NCI-H1417 treated with DMSO at 0.1 percent for 48 hours (cell line): ENCODE measurements at places on chromosomes 6 and 20.

DNA sequence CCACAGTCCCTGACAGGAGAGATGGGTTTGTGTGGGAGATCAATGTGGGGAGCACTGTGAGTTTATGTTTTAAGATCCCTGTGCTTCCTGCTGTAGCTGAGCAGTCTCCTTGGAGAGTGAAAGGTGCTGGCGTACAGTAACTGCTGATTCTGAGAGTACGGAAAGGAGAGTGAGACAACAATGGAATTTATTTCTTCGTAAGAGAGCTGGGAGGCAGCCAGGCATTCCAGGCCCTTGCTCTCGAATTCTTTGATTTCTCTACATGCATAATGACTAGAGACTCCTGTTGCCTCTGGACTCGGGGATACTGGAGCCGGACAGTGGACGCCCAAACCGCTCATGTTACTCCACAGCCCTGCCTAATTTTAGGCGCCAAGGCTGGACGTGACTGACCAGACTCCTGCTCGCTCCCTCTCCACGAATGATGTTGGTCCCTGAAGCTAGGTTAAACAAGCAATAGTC lies 131.0 kb upstream of the PHACTR1 start:
- no peak for DNase-seq

DNA sequence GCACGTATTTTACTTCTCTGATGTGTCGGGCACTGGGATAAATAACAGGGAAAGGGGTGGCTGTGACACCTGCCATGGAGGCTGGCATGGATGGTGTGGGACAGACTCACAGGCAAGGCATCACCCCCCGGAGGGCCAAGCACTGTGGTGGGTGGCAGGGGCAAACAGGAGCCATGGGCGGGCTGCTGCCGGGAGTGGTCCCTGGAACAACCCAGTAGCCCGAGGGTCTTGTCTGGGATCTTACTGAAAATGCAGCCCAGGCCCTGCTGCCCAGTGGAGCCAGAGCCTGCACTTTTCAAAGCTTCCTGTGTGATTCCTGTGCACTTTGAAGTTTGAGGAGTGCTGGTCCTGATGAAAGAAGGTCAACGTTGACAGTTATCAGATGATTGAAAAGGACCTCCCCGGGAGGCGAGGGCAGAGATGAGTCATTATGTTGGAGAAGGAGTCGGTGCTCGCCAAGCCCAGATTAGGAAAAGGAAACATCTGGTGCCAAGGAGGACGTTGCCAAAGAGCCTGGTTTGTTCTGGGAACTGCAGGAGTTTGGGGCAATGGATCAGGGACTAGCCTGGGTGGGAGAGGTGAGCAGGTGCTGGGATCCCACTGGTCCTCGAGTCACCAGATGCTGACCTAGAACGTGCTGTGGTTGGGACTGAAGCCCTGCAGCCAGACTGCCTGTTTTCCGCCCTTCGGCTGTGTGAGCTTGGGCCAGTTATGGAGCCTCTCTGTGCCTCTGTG lies 130.0 kb upstream of the GGTLC1 start:
- no peak for DNase-seq

GRCh38 chr20:63807654-63808053 lies 23.4 kb downstream of the ZBTB46 start:
- no peak for DNase-seq

DNA sequence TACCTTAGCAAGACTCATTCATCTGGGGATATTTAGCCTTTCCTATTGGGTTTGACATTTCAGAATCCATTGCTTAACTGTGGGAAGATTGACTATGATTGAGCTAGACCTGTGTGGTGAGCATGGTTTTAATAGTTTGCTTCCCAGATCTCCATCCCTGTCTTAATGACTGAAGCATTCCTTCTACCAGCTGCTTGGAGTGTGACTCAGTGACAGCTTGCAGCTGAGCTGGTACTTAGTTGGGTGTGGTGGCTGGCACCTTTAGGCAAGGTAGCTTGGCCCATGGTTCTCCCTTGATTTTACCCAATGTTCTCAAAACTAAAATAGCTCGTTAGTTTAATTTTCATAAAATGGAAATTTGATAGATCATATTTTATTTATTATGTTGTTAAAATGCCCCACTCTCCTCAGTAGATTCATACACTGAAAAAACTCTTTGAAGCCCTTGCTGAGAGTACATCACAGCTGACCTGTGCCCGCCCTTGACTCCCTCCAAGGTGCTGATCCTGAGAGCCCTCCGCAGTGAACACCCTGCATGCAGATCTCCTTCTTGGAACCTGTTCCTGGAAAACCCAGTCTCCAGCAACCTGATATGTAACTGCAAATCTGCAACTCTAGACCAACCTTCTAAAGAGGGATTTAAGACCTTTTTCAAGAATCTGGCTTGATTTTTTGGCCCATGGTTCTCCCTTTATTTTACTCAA lies 19.1 kb downstream of the DOK5 start:
- no peak for DNase-seq

DNA sequence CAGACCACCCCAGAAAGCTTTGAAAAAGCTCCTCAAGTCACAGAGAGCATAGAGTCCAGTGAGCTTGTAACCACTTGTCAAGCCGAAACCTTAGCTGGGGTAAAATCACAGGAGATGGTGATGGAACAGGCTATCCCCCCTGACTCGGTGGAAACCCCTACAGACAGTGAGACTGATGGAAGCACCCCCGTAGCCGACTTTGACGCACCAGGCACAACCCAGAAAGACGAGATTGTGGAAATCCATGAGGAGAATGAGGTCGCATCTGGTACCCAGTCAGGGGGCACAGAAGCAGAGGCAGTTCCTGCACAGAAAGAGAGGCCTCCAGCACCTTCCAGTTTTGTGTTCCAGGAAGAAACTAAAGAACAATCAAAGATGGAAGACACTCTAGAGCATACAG lies 39.6 kb downstream of the ZBTB2 start:
- DNase-seq, result no peak

DNA sequence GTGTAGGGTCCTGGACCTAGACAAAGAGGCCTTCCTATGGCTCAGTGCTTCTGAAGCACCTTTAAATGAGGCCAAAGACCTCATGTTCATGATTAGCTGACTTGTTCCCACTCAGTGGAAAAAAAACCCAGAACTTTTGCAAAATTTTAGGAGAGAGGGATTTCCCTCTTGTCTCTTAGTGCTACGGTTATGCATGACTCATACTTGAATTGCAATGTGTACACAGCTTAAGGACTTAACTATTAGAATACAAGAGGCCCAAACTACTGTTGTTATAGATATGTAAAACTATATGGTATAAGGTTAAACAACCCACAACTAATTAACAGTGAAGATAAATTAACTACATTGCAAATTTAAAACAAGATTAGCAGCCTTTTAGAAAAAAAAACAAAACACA lies 32.3 kb upstream of the HLA-A start:
- no peak for DNase-seq

DNA sequence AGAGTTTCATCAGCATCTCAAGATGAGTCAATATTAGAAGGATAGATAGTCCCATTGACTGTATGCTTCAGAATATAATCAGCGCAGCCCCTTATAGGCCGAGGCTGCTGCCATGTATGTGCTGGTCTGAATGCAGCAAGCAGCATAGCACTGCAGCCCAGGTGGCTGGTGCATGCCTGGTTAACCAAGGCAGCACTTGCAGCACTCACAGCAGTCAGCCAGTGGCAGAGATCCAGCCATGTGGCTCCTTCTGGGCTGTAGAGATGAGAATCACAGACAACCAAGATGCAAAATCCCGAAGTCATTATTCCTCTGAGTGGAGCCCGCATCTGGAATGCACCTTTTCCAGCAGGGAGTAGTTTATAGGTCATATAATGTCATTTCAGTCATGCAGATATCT lies 251.9 kb downstream of the UST start:
- no peak for DNase-seq

- no peak for DNase-seq
Observed at GRCh38 chr20:6388671-6389197, 265.9 kb upstream of the FERMT1 start.

GRCh38 chr20:33789109-33789857 lies 21.9 kb upstream of the CHMP4B start:
- no peak for DNase-seq

GRCh38 chr20:46388937-46389336 lies 17.5 kb downstream of the ELMO2 start:
- no peak for DNase-seq

DNA sequence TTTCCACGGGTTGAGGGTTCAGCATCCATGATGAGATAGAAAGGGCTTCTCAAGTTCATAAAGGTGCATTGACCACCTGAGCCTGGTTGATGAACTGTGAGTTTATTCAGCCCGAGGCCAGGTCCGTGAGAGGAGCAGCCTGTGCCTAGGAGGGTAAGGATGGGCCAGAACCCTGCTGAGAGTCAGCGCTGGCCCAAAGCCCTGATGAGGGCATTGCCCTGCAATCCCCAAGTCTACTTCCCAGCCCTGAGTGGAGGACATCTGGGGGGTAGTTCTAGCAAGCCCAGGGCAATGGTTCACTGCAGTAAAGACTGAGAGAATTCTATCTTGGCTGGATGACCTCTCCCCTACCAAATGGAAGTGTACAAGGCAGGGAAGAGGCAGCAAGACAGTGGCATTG lies 123.3 kb upstream of the NXT1 start:
- DNase-seq, result no peak

GRCh38 chr6:99882128-99882702 lies 111.8 kb downstream of the MCHR2 start:
- DNase-seq, result no peak

DNA sequence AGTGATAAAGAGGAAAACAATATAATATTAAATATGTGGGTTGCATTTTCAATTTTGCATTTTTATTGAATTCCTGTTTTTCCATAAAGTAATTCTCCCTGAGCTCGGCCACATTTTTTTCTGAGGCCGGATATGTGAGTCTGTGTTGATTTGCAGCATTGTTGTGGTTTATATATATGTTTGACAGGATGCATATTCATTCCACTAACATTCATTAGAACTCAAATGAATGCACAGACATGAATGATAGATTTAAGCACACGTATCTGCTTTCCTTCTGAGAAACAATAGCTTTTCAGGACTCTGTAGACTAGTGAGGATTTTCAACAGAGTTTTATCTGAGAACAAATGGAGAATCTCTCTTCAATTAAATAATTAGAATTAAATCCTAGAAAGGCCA lies 10.6 kb upstream of the EXOC2 start:
- no peak for DNase-seq

DNA sequence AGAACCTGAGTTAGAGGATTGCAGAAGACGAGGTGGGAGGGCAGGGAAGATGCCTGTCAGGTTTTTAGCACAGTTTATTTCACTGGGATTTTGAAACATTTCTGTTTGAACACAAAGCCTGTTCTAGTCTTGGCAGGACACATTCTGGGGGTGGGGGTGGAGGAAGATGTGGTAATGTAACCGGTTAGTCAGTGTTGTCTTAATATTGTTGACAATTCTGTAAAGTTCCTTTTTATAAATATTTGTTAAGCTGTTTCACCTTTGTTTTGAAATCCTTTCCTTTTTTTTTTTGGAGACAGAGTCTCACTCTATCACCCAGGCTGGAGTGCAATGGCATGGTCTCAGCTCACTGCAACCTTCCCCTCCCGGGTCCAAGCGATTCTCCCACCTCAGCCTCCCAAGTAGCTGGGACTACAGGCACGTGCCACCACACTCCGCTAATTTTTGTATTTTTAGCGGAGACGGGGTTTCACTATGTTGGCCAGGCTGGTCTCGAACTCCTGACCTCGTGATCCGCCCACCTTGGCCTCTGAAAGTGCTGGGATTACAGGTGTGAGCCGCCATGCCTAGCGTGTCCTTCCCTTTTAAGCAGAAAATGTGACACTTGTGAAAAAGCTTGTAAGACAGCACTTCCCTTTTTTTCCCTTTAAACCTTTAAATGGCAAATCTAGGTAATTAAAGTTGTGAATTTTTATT lies 20.2 kb downstream of the SLC9A8 start:
- DNase-seq, result no peak

DNA sequence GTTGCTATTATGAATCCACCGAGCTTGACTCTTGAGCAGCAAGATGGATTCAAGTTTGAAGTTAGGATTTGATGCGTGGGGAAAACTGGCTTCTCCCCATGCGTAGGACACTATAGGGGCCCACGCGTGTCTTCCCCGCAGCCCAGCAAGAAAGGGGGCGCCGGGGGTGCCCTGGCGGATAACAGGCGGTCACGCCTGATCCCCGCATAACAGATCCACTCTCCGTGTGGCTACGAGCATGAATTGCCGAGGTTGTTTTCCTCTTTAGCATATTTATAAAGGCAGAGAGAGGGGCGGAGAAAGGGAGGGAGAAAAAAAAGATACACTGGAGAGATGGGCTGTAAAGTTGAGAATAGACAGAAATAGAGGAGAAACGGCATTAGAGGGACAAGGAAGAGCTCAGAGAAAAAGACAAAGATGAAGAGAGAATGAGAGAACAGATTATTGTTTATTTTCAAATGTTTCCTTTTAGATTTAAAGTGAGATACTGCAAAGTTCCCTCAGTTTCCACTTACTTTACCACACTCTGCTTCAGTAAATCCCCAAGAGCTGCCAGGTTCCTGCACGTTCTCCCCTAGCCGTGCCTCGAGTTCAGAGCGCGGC lies 32.0 kb downstream of the TFAP2A start:
- DNase-seq, result no peak

DNA sequence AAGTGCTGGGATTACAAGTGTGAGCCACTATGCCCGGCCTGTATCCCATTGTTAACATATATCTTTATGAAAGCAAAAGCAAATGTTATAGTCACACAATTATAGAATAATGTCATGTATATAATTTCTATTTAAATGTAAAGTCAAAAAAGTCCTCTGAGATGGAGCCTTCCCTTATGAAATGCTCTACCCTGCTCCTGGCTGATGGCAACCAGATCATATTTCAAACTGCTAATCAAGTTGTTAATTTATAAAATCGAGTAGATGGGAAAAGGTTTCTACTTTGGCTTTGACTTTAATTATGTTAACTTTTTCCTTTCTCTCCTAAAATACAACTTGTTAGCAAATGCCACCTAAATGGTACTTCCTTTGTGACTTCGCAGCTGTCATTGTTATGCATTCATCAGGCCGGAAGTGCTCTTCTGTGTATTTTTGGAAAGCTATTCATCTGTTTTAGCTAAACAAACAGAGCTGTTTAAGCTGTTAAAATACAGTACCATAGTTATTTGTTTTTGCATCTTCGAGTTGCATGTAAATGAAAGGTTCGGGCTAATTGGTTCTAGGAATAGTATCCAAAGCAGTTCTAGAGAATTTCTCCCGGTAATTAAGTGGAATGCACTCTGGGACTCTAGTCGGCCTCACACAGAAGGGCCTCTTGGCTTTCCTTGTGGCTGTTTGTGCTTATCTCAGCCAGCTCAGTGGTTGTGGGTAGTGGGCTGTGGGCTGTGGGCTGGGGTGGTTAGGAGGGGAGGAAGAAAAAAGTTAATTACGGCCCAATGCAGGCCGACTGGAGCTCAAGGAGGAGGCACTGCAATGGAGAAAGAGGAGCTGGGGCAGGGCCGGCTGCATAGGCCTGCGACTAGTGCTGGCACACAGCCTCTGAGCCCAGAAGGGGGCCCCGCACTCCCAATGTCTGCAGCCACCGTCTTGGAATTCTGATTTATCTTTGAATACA lies 34.8 kb downstream of the SLC35D3 start:
- peak; percentile 76 for DNase-seq
